HS-27A (cell line): ENCODE measurements at places on chromosomes 3 and 15.

DNA sequence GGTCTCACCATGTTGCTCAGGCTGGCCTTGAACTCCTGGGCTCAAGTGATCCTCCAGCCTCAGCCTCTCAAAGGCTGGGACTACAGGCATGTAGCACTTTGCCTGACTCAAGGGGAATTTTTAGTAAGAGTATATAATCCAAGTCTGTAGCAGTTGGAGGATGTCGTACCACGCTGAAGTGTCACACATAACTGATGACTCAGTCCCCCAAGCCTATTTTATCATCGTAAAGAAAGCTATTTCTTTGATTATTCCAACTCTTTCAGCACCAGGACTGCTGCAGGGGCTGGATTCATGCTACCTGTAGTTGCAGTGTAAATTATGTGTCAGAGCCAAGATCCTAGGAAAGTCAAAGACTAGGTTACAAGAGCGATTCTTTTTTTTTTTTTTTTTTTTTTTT lies 1.4 kb upstream of the PRKCI start:
- DNase-seq = no peak

DNA sequence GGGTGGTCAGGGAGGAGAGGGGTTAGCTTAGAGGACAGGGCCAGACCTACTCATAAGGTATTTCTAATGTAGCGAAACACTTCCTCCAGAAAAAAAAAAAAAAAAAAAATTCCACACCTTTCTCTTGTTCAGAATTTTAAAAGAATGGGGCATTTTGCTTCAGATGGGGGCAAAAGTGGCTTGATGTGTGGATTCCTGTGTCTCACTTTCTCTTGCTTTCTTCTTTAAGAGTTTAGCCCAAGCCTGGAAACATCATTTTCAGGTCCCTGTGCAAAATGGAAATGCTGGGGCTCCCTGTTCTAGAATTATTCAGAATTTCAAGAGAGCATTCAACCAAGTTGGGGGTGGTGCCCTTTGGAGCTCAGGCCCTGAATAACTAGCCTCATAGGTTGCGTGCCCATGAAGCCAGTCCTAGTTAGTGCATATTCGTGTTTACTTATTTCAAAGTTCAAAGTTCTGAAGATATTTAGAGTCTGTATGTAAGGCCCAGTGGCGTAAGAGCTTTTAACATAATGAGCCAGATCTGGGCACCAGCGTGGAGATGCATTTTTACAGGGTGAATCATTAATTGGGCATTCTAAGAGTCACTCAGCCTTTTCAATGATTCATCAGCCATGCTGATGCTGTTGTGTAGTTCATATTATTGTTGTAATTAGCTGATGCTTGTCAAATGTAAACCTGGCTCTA lies 104.5 kb downstream of the RPLP1 start:
- DNase-seq = peak; percentile 97

- peak; percentile 89 for DNase-seq
Observed at GRCh38 chr15:69058830-69059556, 44.5 kb downstream of the NOX5 start.

GRCh38 chr15:56353119-56353518 lies 12.1 kb upstream of the TEX9 start:
- DNase-seq = no peak

- DNase-seq = no peak
Observed at GRCh38 chr3:168455814-168456213, 360.1 kb upstream of the GOLIM4 start.

DNA sequence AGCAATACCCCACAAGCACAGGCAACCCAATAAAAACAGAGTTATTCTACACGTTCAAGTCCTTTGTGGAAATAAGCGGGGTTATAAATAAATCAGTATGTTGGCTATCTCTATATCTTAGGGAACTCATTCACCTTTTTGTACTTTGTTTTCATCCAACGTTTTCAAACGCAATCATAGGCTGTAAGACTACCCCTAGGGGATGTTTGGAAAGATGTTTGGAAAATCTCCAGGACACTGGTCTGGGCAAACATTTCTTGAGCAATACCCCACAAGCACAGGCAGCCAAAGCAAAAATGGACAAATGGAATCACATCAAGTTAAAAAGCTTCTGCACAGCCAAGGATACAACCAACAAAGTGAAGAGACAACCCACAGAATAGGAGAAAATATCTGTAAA lies 70.1 kb downstream of the CLDN11 start:
- DNase-seq = no peak

DNA sequence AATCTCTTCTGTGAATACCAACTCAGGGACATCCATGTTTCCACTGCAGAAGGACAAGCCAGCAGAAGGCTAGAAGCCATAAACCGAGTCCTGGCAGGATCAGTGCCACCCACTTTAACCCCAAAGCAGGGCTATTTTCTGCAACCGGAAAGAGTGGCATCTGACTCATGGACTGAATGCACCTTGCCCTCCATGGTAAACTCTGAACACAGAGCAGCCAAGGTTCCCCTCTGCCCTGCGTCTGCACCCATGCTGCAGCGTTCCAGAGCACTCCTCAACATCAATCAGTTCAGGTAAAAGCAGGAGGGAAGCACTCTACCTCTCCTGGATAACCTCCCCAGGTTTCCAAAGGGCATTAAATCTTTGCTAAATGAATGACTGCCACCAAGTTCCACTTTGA lies 801 bp upstream of the NGRN start:
- DNase-seq = no peak

DNA sequence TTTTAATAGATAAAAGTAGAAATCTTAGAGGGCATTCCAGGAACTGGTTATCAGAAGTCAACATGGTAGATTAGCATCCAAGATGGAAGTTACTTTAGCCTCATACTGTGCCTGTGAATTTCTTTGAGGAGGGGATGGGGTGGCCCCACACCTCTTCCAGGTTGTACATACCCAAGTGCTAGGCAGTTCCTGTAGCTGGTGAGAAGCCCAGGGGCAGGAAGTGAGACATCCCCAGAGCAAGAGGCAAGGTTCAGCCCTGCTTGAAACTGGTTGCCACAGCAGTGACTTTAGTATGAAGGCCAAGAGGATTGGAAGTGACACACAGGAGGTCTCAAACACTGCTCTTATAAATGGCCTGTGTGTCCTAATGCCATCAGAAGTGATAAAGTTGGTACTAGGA lies 11.9 kb downstream of the GTPBP8 start:
- no peak for DNase-seq

DNA sequence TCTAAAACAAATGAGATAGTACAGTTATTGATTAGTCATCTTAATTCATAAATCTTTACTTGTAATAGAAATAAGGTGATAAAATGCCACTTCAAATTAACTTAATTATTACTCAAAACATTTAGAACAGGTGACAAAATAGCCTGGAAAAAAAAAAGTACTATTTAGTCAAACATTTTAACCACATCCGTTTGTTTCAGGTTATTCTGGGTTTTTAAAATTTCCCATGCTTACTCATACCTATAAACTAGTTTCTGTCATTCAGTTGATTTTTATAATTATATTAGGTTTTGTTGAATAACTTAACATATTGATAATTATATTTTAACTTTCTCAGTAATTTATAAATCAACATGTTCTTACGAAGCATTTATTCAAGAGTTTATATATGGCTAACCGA lies 483.0 kb downstream of the ROBO1 start:
- no peak for DNase-seq

- DNase-seq = no peak
Observed at GRCh38 chr3:149449182-149449581, 25.3 kb upstream of the TM4SF4 start.

DNA sequence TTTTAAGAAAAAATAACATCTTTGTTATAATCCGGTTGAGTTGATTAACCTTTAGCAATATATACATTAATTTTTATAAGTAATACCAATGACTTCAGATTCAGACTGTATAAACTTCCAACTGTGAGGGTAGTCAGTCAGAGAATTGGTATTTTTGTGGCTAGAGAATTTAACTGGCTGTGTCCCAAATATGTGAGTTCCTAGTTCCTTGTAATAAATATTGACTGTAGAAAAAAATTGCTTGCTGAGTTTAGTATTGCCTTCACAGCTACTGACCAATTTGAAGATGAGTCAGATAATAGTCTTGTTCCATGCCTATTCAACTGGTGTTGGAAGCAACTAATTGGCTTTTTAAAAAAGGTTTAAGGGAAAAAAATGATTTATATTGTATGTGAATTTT lies 210.8 kb downstream of the GAP43 start:
- peak; percentile 71 for DNase-seq

GRCh38 chr3:158668506-158668905 lies 3.9 kb downstream of the LXN start:
- DNase-seq = no peak

DNA sequence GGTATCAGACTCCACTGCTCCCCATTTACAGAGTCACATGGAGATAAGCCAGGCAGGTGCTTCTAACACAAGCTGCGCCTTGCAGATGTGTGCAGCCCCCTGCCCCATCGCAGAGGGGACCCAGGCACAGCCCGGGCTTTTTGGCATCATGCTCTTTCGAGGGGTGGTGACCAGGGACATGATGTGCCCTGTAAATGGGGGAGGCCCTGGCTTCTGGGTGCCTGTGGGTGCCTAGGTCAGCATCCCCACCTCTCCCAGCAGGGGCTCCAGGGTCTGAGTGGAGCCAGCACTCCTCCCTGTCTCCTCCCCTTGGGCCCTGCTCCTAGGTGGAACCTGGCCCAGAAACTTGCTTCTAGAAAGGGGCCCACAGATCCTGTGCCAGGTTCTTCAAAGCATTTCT lies 15.2 kb downstream of the TRPM1 start:
- DNase-seq = no peak

DNA sequence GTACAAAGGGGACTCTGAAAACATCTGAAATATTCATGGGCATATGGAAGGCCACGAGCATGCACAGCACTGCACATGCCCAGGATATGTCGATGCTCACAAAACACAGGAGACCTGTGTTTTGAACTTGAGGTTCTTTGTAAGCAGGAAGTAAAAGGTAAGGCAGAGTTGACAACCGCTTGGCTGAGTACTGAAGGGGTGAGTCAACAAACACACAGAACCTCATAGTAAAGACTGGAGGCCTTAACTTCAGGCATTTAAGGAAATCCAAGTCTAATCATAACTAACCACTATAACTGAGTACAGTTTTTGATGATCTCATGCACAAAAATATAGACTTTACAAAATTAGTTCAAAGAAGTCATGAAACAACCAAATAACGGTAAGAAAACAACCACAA lies 80.6 kb downstream of the MYO9A start:
- DNase-seq = no peak

- DNase-seq = no peak
Observed at GRCh38 chr3:47394881-47395280, 14.1 kb downstream of the PTPN23 start.

DNA sequence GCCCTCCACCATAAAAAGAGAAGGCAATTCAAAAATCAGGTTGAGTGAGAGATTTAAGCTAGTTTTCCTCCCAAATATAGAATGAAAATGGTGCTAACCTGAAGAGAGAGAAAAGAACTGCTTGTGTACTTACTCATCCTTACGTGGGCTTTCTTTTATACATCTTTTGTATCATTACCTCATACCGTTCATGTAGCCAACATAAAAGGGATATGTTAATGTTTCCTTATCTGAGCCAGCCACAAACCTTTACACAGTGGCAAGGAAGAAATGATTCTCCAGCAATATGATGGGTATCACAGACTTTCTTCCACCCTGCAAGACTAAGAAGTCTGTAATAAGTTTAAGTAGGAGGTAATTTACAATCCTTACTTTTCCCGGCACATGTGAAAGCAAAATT lies 600.8 kb upstream of the ZNF385D start:
- DNase-seq = no peak

DNA sequence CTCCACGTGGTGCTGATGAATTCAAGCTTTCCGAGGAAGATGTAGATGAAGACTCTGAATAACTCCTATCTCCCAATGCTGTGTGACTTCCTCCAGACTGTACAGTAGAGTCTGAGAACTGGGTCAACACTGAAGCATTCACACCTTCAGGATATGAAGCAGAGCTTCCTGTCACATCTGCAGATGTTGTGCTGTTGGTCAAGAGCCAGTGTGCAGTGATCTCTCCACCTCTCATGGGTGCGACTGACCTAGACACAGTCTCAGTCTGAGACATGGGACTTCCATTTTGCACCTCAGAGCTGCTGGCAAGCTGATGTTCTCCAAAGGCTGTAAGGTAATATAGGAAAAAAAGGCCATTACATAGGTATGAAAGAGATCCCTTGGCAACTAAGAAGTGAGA lies 36.5 kb downstream of the HEG1 start:
- DNase-seq = no peak

DNA sequence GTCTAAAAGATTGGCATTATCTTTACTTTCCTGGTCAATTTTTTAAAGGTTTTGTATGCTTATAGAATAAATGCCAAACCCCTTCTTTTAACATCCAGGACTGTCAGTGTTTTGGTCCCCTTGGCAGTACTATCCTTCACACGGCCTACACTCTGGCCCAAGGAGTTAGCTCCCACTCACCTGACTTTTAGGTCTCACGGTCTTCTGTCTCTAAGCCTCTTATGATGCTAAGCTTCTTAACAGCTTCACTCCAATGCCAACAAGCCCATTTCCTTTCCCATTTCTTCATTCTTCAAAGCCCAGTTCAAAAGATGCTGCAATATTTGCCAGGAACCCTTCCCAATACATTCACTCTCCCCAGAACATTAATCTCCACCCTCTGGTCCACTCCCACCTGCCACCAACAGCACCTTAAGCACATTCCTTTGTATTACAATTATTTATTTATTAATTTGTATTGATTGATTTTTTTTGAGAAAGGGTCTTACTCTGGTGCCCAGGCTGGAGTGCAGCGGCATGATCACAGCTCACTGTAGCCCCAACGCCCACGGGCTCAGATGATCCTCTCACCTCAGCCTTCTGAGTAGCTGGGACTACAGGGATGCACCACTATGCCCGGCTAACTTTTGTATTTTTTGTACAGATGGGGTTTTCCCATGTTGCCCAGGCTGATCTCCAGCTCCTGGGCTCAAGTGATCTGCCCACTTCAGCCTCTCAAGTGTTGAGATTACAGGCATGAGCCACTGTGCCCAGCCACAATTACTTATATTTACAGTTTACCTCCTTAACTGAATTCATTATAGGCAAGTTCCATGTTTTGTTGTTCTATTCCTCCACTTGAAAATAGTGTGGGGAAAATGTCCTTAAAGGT lies 27.8 kb downstream of the IFT80 start:
- DNase-seq = no peak

GRCh38 chr3:121508389-121508788 lies 37.4 kb downstream of the POLQ start:
- DNase-seq = no peak

- DNase-seq = no peak
Observed at GRCh38 chr15:93018574-93018973, 70.4 kb downstream of the RGMA start.

DNA sequence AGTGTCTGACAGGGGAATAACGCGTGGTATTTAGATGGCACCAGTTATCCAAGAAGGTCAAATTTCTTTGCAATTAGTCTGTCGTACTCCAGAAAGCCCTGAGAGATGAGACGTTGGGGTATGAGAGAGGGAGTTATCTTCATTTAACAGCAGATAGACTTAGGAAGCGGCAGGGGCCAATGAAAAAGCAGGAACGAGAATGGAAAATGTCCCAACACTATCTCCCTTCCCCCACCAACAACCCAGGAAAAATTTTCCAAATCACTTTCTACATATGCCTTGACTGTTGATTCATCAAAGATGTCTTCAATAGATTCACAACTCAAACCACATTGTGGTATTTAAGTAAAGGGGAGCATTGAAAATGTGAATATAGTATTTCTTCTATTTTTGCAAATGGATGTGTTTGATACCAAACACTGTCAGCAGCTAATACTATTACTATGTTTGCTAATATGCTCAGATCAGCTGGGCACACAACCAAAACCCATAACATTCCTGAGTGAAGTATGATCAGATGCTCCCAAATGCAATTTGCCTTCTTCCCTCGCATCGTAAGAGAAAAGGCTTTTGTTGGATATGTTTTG lies 13.3 kb upstream of the GREM1 start:
- DNase-seq = no peak

- DNase-seq = no peak
Observed at GRCh38 chr15:89095073-89095472, 6.8 kb downstream of the ABHD2 start.
